ENCODE measurements at places on chromosomes 5 and 9.

- DNase-seq: no peak
Measured at GRCh38 chr5:13359344-13359743, 585.1 kb downstream of the DNAH5 start.

DNA sequence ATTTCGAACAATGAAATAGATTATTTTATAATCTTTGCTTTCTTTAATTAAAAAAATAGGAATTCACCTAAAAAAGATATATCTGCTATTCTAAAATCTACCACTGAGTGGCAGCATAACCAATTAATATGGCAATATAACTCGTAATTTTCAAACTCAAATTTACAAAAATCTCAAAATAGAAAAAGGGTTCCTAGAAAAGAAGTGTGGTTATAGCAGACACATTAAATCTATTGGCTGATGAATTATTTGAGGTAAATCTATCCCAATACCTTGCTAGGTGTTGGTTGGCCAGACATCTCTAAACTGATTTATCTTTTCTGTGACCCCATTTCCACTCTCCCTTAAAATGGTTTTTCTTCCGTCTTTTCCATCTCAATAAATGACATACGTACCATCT lies 30.2 kb upstream of the NRG2 start:
- DNase-seq: no peak

DNA sequence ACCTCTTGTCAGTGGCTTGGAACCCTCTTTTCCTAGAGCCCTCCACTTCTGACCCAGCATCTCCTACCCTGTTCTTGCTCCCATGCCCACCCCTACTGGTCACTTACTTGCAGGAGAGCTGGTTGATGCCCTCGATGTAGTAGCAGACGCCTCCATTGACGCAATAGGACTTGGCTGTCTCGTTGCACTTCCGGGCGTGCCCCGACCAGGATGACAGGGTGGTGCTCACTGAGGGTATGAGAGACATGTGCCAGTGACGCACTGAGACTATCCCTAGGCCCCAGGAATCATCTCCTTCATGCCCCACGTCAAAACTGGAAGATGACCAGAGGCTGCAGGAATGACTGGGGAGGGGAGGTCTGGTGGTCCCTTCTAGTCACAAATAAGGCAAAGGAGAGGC lies 76.0 kb downstream of the PSD2 start:
- no peak for DNase-seq

- DNase-seq: no peak
Measured at GRCh38 chr5:154397652-154398406, 48.0 kb upstream of the SAP30L start.

- no peak for DNase-seq
Measured at GRCh38 chr5:170720984-170721383, 62.5 kb upstream of the GABRP start.

- no peak for DNase-seq
Measured at GRCh38 chr9:76677481-76678055, 86.7 kb upstream of the PCA3 start.

DNA sequence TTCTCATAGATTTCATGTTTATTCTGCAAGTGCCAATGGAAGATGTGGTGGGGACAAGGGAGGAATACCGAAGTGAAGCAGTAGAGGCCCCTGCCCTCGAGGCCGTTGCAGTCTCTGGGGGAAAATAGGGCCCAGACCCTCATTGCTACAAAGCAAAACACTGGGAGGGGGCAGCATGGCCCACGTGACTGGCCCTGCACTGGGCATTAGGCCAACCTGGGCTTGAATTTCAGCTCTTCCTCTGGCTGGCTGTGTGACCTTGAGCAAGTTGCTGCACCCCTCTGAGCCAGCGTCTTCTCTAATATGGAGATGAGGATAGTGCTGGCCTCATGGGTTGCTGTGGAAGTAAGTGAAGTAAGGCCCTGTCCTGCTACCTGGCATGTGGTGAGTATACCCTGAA lies 709 bp upstream of the SYNPO start:
- DNase-seq: no peak

- no peak for DNase-seq
Measured at GRCh38 chr5:154351566-154351965, 94.2 kb upstream of the SAP30L start.

- no peak for DNase-seq
Measured at GRCh38 chr9:127444921-127445850, 6.0 kb downstream of the RPL12 start.

GRCh38 chr9:126383406-126384046 lies 56.9 kb downstream of the MVB12B start:
- no peak for DNase-seq

- DNase-seq: no peak
Measured at GRCh38 chr5:30981576-30981975, 211.9 kb upstream of the CDH6 start.

DNA sequence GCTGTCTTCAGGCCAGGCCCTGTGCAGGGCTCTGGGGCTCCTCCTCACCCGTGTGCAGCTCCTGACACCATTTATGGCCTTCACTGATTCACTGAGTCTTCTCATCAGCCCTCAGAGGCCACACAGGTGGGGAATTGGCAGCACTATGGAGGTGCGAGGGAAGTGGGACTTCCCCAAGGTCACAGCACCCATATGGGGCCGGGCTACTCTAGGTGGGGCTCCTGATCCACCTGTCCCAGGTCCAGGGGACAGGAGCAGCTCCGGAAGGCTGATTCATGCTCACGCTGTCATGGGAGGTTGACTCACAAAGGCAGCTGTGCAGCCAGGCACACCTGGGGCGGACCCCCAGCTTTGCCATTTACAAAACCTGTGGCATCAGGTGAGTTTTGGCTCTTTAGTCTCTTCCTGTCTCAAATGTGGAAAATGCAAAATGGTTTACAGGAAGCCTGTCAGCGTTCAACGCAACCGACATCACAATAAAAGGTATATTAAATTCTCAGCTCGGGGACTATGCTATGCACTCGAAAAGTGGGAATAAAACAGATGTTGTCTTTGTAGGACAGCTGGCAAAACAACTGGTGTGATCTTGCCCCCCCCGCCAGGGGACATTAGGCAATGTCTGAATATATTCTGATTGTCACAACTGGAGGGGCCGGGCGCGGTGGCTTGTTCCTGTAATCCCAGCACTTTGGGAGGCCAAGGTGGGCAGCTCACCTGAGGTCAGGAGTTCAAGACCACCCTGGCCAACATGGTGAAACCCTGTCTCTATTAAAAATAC lies 15.0 kb downstream of the NAIF1 start:
- no peak for DNase-seq

- DNase-seq: no peak
Measured at GRCh38 chr5:94310833-94311232, 307.6 kb downstream of the KIAA0825 start.

- DNase-seq: no peak
Measured at GRCh38 chr5:6043491-6044310, 334.6 kb downstream of the MED10 start.

DNA sequence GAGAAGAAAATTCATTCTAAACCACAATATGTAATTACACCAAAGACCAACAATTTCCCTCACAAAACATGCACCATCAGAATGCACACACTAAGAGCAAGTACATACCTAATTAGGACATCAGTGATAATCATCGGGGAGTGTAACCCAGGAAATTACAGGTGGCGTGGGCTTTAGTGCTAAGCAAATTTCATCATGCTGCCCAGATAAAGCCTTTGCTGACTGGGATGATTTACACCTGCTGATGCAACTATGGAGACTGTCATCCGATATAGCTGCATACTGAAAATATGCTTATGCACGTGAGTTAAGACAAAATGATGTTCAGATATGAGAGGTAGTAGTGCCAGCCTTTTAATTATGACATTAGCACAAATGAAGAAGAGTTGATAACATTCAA lies 123.2 kb downstream of the DCP2 start:
- no peak for DNase-seq

- no peak for DNase-seq
Measured at GRCh38 chr5:96896276-96896675, 20.0 kb downstream of the ERAP2 start.

GRCh38 chr9:6567140-6567591 lies 78.4 kb downstream of the GLDC start:
- no peak for DNase-seq

GRCh38 chr9:115636596-115636995 lies 517.0 kb upstream of the PAPPA start:
- no peak for DNase-seq

GRCh38 chr5:72878854-72879253 lies 62.4 kb downstream of the TNPO1 start:
- no peak for DNase-seq

GRCh38 chr9:99026271-99026955 lies 78.5 kb upstream of the TGFBR1 start:
- no peak for DNase-seq

- no peak for DNase-seq
Measured at GRCh38 chr5:165579911-165580310, 2074.5 kb downstream of the MAT2B start.

DNA sequence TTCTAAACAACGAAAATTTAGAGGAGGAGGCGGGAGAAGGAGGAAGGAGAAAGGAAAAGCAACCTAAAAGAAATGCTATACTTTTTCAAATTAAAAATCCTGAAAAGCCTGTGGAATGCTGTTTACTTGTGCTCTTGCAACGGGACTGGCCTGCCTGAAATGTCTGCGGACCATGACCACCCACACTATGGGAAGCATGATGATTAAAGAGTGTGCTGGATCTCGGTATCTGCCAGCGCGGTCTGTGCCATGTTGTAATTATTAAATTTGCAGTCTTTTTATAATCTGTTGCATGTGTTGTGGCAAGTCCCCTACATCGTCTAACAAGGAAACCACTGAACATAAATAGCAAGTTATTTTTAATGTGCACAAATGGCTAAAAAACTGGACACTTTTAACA lies 111.4 kb downstream of the FANCC start:
- DNase-seq: no peak

DNA sequence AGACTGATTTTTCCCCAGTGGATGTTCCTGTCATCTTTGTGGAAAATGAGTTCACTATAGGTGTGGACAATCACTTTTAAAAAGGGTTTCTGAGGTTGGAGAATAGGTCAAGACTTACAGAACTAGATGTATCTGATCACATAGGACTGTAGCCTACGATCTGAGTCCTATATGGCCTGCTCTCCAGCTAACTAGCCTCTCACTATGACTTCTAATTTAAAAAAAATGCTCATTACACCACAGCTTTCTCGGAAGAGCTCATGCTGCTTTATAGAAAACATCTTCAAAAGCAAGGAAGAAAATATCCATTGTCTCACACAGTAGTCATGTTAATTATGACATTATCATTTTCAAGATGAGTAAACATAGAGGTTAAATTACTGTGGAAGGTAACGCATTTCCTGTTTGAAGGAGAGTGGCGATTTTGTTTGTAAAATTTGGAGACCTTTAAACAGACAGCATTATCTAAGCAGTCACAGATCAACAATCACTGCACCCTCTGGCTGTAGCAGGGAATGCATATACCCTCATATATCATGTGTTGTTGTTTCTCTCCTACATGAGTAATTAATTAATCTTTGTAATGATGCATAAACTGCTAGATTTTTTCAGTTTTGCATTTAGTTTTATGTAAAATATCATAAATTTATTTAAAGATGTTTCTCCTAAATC lies 573.7 kb downstream of the GABRG2 start:
- DNase-seq: no peak

DNA sequence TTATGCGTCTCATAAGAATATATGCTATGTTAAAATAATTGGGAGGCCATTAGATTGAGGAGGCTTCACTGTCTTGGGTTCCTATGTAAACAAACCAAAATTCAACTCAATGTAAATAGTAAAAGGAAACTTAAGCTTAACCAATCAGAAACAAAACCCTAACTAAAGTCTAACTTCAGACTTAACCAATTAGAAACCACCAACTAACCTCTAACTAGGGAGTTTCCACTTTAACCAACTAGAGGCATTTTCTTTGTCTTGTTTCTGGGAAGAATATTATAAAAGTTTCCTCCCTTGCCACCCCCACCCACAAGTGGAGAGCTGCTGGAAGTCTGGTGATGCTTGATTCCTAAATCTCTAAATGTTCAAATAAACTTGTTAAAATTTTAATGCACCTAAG lies 214.5 kb downstream of the SEMA5A start:
- no peak for DNase-seq

DNA sequence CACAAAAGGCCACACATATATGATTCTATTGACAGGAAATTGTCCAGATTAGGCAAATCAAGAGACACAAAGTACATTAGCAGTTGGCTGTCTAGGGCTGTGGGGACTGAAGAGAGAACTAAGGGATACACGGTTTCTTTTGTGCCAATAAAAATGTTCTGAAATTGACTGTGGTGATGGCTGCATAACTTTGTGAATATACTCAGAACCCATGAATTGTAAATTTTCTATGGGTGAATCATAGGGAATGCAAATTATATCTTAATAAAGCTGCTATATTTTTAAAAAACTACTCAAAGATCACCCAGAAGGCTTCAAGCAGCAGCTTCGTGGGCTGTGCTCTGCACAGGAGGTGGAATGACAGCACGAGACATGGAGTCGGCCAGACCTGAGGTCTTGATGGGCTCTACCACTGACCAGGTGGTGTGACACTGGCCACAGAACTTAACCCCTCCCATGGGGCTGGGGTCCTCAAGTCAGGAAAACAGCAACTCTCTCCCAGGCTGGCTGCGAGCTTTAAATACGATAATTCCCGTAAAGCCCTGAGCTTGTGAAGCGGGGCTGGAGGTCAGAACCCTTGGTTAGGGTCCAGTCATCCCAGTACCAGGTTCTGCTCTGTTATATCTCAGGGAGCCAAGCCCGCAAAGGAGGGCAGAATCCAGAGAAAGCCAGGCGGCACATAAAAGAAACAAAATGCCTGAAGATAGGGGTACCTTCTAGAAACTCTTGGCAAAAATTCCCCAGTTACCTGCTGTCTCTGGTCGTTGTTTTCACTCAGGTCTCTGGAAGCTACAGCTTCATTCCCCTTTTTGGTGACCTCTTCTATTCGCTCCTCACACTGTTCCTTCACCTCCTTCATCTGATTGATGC lies 59.1 kb downstream of the GOLM1 start:
- no peak for DNase-seq

DNA sequence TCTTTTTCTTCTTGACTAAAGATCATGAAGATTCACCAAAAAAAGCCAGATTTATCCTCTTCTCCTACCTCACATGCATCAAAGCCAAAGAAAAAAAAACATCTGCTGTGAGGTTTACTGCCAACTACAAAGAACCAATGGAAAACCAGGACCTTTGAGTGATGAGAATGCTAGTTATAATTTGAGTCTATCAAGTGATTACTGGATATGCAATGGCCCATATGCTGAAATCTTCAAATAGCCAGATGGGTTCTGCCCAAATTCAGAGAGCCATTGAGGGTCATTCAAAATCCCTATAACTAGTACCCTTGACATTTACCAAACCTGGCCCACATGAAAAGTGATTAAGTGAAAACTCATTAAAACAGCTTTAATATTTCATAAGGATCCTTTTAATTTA lies 78.4 kb upstream of the ACO1 start:
- no peak for DNase-seq

All from stimulated activated CD8-positive, alpha-beta memory T cell treated with anti-CD3 and anti-CD28 coated beads, Interleukin-4, amount 100 ng/mL, for 4 hours (primary cell).